ENCODE measurements at places on chromosomes 2 and 18. TPM values are rescaled to one million over a fixed set of nuclear protein-coding genes. Genes with fewer than 3 reads are reported as not detected.
A peak's percentile ranks its signal among the peaks of the same experiment; 100 is the strongest.

The BOLL gene
- not detected for total RNA-seq

The NMUR1 gene
- total RNA-seq, result 0.13 TPM

The CABYR gene
- total RNA-seq, result 13.6 TPM

The PAX8 gene
- total RNA-seq, result not detected

The ATG16L1 gene
- total RNA-seq, result 39.3 TPM

The ASPRV1 gene
- 0.64 TPM for total RNA-seq

The EFR3B gene
- total RNA-seq, result 7.2 TPM

DNA sequence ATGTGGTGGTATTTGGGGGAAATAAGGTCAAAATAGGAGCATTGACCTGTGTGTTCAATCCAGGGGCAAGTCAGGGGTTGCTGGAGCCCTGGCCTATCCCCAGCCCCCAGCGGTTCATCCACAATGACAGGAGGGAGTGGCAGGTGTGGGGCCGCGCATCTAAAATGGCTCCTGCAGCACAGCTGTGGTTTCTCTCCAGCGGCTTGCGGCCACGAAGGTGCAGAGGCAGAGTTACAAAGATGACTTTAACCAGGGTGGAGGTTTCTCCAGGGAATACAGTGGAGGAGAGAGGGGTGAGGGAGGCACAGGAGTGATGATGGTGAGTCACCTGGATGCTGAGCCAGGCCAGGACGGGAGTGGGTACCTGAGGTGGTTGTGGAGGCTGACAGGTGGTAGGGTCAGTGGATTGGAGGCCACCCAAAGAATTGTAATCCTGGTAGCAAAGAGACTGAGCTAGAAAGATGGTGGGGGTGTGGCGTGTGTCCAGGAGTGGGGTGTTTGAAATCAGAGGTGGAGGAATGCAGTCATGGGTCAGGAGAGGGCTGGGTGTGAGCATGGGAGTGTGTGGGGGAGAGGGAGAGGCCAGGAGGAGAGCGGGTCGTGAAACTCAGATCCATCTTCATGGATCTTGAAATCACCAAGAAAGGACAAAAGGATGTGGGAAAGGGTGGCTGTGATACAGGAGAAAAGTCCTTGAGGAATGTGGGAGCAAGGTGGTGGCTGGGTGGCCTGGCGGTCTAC lies 83.2 kb downstream of the CTIF start:
- H3K36me3 ChIP-seq, result no peaks in the 10 kb centered on the region
- DNase-seq, result no peak
- no peaks in the 10 kb centered on the region for H3K27me3 ChIP-seq

- DNase-seq, result no peak
- no peaks in the 10 kb centered on the region for H3K27me3 ChIP-seq
- H3K27ac ChIP-seq, result no peak overlapping the region
- H3K36me3 ChIP-seq, result no peaks in the 10 kb centered on the region
- H3K4me3 ChIP-seq, result no peak overlapping the region
- H3K4me1 ChIP-seq, result no peaks in the 10 kb centered on the region
Observed at GRCh38 chr2:105903051-105903674, 158.5 kb downstream of the NCK2 start.

GRCh38 chr18:43710135-43710534 lies 432.8 kb upstream of the SYT4 start:
- DNase-seq, result no peak
- H3K27me3 ChIP-seq, result no peaks in the 10 kb centered on the region
- peaks cover 6% of the 10 kb centered on the region for H3K4me1 ChIP-seq
- no peaks in the 10 kb centered on the region for H3K36me3 ChIP-seq
- H3K27ac ChIP-seq, result no peak overlapping the region
- no peak overlapping the region for H3K4me3 ChIP-seq

- H3K4me3 ChIP-seq, result peak overlapping the region; percentile 33
- no peak for DNase-seq
- H3K27me3 ChIP-seq, result no peaks in the 10 kb centered on the region
- no peaks in the 10 kb centered on the region for H3K36me3 ChIP-seq
Observed at GRCh38 chr2:105238664-105239240, 2.8 kb upstream of the GPR45 start.

DNA sequence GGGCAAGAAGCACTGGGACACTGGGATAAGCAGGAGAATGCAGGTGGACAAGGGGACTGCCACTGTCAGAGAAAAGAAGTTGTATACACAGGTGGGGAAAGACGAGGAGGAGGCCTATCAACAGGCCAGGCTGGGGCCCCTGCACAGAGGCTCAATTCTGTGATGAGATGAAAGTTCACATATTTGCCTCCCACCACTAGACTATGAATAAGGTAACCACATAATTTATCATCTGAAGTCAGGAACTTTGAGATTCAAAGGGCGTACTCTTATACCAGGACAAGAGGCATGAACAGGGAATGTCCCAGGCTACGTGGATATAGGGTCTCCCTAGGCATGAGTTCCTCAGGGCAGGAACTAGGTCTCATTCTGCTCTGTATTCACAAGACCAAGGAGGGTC lies 34.2 kb downstream of the RNU4ATAC start:
- peaks cover 21% of the 10 kb centered on the region for H3K36me3 ChIP-seq
- H3K27me3 ChIP-seq, result no peaks in the 10 kb centered on the region
- H3K4me3 ChIP-seq, result no peak overlapping the region
- H3K27ac ChIP-seq, result no peak overlapping the region
- DNase-seq, result no peak

- H3K36me3 ChIP-seq, result peaks cover 2% of the 10 kb centered on the region
- H3K27me3 ChIP-seq, result no peaks in the 10 kb centered on the region
- H3K4me3 ChIP-seq, result no peak overlapping the region
- H3K27ac ChIP-seq, result no peak overlapping the region
Observed at GRCh38 chr2:235402422-235402821, 91.4 kb upstream of the AGAP1 start.

GRCh38 chr2:214069254-214069653 lies 341.6 kb upstream of the VWC2L start:
- peaks cover 2% of the 10 kb centered on the region for H3K27me3 ChIP-seq
- H3K4me1 ChIP-seq, result no peaks in the 10 kb centered on the region
- H3K27ac ChIP-seq, result no peak overlapping the region
- H3K4me3 ChIP-seq, result no peak overlapping the region

- DNase-seq, result no peak
- H3K4me3 ChIP-seq, result no peak overlapping the region
- H3K27ac ChIP-seq, result no peak overlapping the region
- H3K4me1 ChIP-seq, result peaks cover 3% of the 10 kb centered on the region
- peaks cover 2% of the 10 kb centered on the region for H3K36me3 ChIP-seq
Observed at GRCh38 chr2:241909769-241910168, 40.2 kb downstream of the RTP5 start.

DNA sequence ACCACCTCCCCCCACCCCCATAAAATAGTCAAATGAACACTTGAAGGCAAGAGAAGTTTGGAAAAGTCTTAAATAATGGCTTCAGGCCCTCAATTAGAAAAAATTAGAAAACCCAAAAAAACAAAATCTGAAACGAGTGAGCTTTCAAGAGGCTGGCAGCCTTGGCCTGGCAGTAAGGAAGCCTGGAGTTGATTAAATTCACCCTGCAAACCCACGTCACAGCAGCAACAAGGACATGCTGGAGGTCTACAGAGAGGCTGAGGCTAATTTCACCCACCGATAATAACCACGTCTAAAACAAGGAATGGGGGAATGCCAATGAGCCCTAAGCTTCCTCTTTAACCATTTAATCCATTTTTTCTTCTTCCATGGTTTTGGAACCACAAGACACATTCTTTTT lies 122.7 kb upstream of the SMAD7 start:
- H3K27ac ChIP-seq, result no peak overlapping the region
- no peak overlapping the region for H3K4me3 ChIP-seq
- H3K36me3 ChIP-seq, result no peaks in the 10 kb centered on the region

GRCh38 chr2:126825316-126825715 lies 73.4 kb upstream of the TEX51 start:
- no peaks in the 10 kb centered on the region for H3K4me1 ChIP-seq
- no peaks in the 10 kb centered on the region for H3K27me3 ChIP-seq
- H3K36me3 ChIP-seq, result no peaks in the 10 kb centered on the region
- H3K27ac ChIP-seq, result no peak overlapping the region
- DNase-seq, result no peak

DNA sequence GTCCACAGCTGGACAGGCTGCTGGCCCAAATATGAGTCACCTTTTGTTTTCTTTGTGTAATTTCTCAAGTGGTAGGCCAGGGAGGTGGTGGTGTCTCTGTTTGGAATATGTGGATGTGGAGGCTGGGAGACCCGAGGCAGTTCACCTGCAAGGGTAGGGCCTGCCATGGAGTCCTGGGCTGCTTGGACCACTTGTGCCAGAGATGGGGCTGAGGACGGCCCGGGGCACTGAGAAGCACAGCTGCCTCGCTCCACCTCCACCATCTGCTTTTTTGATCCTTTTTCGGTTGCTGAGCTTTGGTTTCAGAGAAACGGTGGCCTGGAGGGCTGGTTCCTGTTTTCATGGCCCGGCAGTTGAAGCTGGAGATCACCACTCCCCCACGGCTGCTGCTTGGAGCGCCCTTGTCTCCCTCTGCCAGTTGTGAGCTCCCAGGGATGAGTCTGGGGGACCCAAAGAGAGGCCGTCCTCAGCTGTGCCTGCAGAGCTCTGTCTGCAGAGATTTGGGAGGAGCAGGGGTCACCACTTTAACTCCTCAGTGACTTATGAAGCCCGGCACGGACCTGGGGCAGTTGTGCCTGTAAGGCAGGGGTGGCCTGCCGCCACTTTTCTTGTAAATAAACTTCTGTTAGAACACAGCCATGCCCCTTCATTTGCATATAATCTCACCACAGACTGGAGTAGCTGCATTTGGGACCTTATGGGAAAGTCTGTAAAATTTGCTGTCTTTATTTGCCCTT lies 67.6 kb upstream of the MCFD2 start:
- no peak overlapping the region for H3K27ac ChIP-seq
- no peaks in the 10 kb centered on the region for H3K27me3 ChIP-seq
- H3K4me1 ChIP-seq, result peaks cover 4% of the 10 kb centered on the region
- H3K36me3 ChIP-seq, result no peaks in the 10 kb centered on the region
- DNase-seq, result no peak

DNA sequence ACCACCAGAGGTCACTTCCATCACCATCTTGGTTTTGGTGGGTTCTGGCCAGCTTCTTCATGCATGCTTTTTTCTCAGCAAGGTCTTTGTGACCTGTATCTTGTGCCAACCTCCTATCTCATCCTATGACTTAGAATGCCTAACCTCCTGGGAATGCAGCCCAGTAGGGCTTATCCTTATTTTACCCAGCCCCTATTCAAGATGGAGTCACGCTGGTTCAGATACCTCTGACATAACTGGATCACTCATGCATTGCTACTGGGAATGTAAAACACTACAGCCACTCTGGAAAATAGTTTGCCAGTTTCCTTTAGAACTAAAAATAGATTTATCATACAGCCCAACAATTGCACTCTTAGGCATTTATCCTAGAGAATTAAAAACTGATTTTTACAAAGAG lies 219.2 kb downstream of the IRS1 start:
- H3K4me3 ChIP-seq, result no peak overlapping the region
- no peaks in the 10 kb centered on the region for H3K27me3 ChIP-seq
- no peaks in the 10 kb centered on the region for H3K36me3 ChIP-seq
- H3K4me1 ChIP-seq, result no peaks in the 10 kb centered on the region
- no peak for DNase-seq
- no peak overlapping the region for H3K27ac ChIP-seq

DNA sequence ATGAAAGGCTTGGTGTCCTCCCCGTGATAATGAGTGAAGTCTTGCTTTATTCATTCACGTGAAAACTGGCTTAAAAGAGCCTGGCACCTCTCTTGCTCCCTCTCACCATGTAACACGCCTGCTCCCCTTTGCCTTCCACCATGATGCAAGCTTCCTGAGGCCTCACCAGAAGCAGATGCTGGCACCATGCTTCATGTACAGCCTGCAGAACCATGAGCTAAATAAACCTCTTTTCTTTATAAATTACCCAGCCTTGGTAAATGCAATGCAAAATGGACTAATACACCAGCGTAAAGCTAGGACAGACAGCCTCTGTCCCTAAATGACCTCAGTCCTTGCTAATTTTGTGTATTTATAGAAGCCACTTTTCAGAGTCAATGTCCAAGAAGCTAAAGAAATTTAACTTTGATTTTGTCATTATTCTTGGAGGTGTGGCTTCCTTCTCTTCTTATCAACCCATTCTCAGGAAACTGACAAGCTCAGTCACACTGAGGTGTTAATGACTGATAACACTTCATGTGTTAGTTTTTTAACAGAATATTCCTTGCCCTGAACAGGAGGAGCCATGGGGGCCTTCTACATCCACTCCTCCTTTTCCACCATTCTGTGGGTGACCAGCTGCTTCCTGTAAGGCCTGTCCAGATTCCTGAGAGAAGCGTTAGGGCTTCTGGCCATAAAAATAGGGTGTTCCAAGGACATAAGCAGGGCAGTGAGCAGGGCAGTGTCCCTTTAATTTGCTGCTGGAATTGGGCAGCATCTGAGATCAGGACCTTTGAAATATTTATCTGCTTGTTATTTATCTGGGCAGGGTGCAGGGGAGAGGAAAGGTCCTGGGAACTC lies 38.0 kb upstream of the EPAS1 start:
- no peaks in the 10 kb centered on the region for H3K36me3 ChIP-seq
- H3K27ac ChIP-seq, result no peak overlapping the region

- H3K4me1 ChIP-seq, result peaks cover 3% of the 10 kb centered on the region
- no peaks in the 10 kb centered on the region for H3K36me3 ChIP-seq
- peak overlapping the region; percentile 66 for H3K4me3 ChIP-seq
- no peaks in the 10 kb centered on the region for H3K27me3 ChIP-seq
- H3K27ac ChIP-seq, result no peak overlapping the region
Observed at GRCh38 chr2:30147196-30147714, 448 bp downstream of the YPEL5 start.

DNA sequence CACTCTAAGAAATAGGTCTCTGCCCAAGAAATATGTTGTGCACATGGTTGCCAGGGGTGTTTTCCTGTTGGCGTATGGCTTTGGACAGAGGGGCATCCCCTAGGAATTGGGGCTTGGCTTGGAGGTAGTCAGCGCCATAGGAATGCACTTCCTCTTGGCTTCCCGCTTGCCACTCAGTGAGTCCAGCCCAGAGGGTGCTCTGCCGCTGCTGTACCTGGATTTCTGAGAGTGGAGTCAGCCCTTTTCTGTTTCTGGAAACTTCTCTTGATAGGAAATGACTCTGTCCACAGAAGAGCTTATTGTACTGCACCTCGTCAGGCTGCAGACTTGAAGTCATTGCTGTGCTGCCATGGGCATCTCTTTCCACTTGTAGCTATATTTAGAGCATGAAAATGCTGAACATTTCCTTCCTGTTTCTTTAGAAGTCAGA lies 116.7 kb upstream of the MGAT5 start:
- H3K27me3 ChIP-seq, result no peaks in the 10 kb centered on the region
- no peak overlapping the region for H3K4me3 ChIP-seq
- DNase-seq, result no peak
- peaks cover 19% of the 10 kb centered on the region for H3K4me1 ChIP-seq

GRCh38 chr2:236637686-236638569 lies 68.3 kb downstream of the ACKR3 start:
- no peak for DNase-seq
- H3K27me3 ChIP-seq, result no peaks in the 10 kb centered on the region
- no peak overlapping the region for H3K4me3 ChIP-seq
- H3K27ac ChIP-seq, result no peak overlapping the region

Data from H9 (cell line).